ENCODE measurements at places on chromosomes 16 and 17.
A peak's percentile ranks its signal among the peaks of the same experiment; 100 is the strongest.

DNA sequence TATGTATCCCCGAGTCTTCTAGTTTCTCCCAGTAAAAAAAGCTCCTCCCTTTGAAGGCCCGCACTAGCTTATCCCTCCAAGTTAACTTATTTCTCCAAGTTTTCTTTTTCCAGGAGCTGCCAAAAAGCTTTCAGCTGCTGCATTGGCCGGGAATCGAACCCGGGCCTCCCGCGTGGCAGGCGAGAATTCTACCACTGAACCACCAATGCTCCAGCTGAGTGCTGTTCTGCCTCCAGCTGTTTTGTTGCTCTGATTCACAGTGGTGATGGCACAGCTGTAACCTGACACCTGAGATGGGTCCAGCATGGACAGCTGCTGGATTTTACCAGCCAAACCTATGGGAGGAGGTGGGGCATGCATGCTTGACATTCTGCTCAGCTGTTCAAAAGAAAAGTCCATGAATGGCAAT lies 22.1 kb downstream of the VAC14 start:
- ATAC-seq = peak; percentile 82

DNA sequence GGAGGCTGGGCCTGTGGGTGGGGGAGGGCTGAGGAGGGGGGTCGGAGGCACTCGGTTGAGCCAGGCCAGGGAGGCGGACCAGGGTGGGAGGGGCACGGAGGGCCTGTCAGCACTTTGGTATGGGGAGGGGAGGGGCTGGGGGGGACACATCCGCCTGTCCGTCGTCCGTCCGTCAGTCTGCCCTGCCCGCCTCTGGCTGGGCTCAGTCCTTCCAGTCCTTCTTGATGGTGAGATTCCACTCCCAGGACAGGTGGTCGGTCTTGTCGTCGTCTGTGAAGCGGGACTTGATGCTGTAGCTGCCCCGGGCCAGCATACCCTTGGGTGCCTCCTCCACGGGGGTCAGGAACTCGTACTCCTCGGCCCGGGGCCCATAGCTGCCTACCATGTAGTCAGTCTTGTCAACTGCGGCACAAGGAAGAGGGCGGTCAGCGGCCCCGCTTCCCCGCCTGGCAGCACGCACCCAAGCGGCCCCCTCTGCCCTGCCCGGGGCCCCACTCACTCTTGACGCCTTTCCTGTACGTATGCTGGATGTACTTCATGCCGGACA lies 2.4 kb downstream of the ARHGDIA start:
- peak; percentile 34 for ATAC-seq

DNA sequence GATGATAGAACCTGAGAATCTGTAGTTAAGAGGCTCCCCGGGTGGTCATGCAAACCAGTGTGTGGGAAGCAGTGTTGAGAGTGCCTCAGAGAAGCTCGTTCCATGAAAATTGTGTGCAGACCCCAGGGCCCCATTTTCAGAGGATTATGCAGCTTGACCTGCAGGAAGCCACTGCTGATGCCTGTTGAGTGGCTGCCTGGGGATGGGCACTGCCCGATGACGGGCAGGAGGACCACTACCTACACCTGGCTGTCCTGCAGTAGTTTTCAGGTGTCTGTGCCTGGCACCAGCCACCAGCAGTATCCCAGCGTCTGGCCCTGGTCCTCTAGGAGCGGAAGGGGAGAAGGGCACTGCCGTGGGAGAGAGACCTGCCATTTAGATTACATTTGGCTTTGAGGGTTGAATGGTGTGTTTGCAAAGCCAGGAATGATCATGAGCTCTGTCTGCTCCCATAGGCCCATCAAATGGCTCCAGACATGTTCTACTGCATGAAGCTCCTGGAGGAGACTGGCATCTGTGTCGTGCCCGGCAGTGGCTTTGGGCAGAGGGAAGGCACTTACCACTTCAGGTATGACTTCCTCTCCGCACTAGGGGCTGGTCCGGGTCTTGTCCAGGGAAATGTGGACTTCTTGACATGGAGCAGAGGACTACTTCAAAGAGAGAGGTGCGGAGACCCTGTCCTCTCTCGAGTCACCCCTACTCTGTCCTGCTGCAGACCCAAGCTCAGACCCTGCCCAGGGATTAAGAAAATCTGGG lies 42.5 kb downstream of the GPT2 start:
- no peak for ATAC-seq

DNA sequence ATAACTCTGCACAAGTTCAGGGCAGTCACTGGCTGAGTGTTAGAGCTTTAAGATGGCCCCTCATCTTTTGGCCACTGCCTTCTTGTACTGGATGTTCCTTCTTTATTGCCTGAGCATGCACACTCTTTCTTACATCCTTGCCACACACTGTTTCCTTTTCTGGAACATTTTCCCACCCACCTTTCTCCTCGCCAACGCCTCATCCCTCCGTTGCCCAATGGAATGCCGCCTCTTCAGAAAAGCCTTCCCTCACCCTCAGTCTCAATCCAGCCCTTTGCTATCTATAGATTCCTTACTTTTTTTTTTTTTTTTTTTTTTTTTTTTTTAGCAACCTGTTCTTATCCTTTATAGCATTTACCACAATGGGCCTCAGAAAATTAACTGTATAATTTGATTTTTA lies 47.9 kb upstream of the RBFOX1 start:
- ATAC-seq = no peak

- ATAC-seq = no peak
These were observed 7.7 kb downstream of the BAIAP2 start for GRCh38 chr17:81042606-81043005.

GRCh38 chr16:68070806-68071517 lies 14.2 kb upstream of the NFATC3 start:
- ATAC-seq = no peak

GRCh38 chr17:34081269-34081668 lies 173.8 kb upstream of the CCL2 start:
- ATAC-seq = no peak

DNA sequence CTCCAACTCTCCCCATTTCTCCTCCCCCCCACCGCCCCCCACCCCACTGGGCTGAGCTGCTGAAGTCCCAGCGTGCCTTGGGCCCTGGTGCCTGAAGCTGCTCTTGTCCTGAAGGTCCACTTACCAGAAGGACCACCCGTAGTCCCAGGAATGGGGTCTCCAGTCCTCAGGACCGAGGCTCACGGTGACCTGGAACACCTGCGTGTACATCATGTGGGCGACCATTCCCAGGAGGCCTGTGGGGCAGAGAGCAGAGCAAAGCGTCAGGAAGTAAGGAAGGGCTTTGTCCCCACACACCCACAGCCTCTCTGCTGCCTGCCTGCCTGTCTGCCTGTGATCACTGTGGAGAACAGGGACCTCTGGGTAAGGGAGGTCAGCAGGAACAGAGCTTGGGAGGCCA lies 218.7 kb downstream of the GSG1L start:
- ATAC-seq = no peak

GRCh38 chr17:76473541-76473985 lies 6.2 kb downstream of the AANAT start:
- ATAC-seq = peak; percentile 72

GRCh38 chr16:68426347-68426652 lies 22.0 kb downstream of the SMPD3 start:
- ATAC-seq = no peak

- ATAC-seq = no peak
These were observed 137.5 kb downstream of the SOCS1 start for GRCh38 chr16:11118479-11118878.

GRCh38 chr17:49365667-49366066 lies 3.6 kb upstream of the ZNF652 start:
- ATAC-seq = peak; percentile 46

GRCh38 chr17:44911133-44912001 lies 3.9 kb downstream of the GFAP start:
- ATAC-seq = peak; percentile 46

Data from SK-N-SH treated with all-trans-retinoic acid at 6 μM for 48 hours (cell line).